Thoracic aorta (tissue), 2 donors: ENCODE measurements at places on chromosomes 3 and 15.
A peak's percentile ranks its signal among the peaks of the same experiment; 100 is the strongest.

DNA sequence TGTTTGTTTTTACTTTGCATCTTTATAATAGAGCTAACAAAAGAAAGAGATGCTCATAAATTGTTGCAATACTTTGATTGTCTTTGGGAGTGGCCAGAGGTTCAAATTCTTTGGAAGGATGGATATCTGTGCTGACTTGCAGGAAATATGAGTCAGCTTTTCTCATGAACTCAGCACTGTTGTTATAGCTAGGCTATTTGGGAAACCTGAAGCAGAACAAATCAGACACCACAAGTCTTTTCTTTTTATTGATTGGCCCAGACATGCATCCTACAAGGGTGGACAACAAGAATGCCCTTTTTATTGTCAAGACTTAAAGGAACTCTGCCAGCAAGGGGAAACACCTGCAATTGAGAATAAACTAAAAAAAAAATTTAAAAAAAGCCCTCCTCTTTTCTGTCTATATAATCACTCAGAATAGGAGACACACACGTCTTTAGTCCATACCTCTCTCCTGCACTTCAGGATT is 4.6 kb upstream of the DENND4A start:
- DNase-seq: no peak

- no peak for DNase-seq
Measured at GRCh38 chr15:91874992-91875660, 21.6 kb downstream of the SLCO3A1 start.

GRCh38 chr15:51267703-51268083 is 70.7 kb downstream of the CYP19A1 start:
- no peak for DNase-seq

DNA sequence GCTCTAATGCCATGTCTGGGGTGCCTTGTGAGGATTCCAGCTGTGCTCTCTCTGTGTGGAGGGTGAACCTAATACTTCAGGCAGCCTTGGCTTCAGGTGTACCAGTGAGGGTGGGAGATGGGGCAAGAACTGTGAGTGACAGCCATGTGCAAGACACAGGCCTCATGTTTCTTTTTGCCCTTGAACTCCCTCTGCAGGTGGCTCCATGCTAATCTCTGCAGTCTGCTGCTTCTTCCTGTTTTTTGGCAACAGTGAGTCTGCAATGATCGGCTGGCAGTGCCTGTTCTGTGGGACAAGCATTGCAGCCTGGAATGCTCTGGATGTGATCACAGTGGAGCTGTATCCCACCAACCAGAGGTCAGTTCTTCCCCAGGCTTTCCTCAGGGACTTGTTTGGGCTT is 189.3 kb downstream of the SV2B start:
- no peak for DNase-seq

DNA sequence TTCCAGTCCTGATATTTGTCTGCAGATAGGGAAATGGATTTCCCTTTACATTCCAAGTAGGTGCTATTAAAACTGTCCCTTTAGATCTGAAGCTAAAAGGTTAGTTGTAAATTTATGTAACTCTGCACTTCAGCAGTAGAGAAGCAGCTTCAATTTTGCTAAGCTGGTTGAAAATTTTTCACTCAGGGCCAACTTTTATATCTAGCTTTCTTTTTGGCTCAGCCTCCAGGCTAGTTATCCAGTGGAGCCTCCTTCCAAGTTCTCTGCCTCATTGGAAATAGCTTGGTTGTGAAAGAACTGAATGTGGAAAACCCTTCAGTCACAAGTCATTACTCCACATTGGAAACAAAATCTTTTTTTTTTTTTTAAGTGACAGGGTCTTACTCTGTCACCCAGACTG is 8.2 kb upstream of the ZNF660 start:
- DNase-seq: no peak

DNA sequence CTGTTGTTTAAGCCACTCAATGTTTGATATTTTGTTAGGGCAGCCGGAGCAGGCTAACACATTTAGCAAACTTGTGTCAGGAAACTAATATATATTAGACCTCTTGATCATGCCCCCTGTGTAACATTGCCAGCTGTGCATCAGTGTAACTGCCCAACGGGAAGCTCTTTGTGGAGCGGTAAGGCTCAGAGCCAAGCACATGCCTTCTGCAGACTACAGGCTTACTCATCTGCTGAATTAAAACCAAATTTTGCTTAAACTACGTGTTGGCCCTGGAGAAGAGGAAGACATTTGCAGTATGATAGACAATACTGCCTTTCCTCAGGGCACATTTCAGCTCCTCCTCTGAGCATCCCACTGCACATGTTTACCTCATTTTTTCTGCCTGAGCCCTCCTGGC is 50.5 kb upstream of the KCNMB2 start:
- DNase-seq: no peak

DNA sequence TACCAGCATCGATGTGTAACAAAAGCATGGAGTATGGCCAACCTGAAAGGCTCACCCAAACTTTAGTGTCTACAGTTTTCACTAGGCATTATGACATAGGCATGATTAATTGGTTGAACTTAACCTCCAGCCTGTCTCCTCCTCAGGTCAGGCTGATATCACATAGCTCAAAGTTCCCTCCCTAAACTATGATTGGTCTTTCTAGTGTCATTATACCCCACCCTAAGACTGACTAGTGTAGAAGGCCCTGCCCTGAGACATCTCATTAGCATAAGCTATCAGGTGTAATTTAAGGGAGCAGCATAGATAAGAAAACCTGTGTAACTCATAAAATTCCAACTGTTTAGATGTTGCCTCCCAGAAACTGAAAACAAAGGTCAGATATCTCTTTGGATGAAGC is 195.2 kb downstream of the ALCAM start:
- no peak for DNase-seq

- no peak for DNase-seq
Measured at GRCh38 chr3:43394041-43394554, 107.8 kb downstream of the SNRK start.

DNA sequence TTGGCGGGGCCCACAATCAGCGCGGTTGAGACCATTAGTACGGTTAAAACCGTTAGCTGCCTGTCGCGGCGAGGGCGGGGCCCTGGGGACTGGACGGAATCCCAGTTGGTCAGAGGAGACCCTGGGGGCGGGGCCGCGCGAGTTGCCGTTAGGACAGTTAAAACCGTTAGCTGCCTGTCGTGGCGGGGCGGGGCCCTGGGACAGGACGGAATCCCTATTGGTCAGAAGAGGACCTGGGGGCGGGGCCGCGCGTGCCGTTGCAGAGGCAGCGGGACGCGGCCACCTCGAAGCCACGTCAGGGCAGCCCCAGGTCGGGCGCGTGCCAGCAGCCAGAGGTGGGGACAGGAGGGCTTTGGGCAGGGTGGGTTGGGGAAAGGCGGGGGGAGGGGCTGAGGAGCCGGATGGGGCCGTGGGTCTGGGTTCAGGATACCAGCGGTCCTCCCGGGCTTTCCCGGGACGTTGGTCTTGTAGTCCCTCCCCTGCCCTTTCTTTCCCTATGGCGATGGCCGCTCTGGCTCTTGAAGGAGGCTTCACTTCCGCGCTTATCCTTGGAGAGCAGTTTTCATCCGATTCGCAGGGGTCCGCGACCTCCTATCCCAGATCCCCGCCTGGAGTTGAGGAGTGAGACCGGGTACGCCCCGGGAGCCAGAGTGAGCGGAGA is 28.0 kb downstream of the KLHDC8B start:
- DNase-seq: peak; percentile 64

DNA sequence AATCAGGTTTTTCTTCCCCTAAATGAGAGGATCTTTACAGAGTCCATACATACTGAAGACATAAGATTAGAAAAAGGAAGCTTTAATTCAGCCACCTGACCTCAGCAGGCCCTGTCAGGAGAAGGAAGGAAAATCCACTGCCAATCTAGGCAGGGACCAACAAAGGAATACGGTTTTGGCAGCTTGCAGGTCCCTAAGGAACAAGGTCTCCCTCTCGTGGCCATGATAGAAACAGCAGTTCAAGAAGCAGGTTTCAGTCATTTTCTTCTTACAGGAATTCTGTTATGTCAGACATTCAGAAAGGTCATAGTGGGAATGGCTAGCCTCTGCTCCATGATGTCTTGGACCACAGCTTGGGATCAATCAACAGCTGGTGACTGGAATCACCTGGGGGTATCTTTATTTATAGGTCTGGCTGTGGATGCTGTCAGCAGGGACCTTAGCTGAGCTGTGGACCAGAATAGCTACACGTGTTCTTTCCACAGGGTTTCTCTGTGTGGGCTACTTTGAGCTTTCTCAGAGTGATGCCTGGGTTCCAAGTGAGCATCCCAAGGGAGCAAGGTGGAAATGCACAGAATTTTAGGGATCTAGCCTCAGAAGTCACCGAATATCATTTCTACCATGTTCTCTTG is 9.4 kb upstream of the CMSS1 start:
- no peak for DNase-seq

GRCh38 chr3:8668216-8668615 is 23.6 kb upstream of the SSUH2 start:
- no peak for DNase-seq

- DNase-seq: no peak
Measured at GRCh38 chr3:18194431-18194830, 230.7 kb downstream of the SATB1 start.

DNA sequence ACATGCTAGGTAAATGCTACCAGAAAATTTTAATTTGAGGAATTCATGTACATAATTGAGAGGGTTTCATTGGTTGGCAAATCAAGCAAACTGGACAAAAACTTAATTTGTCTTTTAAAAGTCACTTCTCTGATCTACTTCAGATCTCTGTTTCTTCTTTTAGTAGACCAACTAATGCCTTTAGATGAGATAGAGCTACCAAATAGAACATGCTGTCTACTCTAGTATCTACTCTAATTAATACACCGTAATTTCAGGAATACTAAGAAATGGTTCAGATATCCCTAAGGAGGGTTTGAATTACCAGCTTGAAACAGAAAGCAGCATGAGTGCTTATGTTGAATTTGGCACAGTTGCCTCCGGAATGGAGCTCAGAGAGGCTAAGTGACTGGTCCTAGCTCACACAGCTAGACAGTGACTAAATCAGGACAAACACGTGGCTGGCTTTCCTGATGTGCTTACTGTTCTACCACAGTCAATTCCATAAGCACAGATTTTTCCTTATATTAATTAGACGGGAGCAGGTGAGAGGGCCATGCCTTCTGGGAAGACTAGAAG is 225.1 kb downstream of the ITPR1 start:
- no peak for DNase-seq

GRCh38 chr3:127740136-127740915 is 67.6 kb downstream of the ABTB1 start:
- DNase-seq: no peak

- DNase-seq: peak; percentile 38
Measured at GRCh38 chr3:139534992-139535879, 4.3 kb downstream of the RBP1 start.
